ENCODE measurements at places on chromosomes 5 and 9.

DNA sequence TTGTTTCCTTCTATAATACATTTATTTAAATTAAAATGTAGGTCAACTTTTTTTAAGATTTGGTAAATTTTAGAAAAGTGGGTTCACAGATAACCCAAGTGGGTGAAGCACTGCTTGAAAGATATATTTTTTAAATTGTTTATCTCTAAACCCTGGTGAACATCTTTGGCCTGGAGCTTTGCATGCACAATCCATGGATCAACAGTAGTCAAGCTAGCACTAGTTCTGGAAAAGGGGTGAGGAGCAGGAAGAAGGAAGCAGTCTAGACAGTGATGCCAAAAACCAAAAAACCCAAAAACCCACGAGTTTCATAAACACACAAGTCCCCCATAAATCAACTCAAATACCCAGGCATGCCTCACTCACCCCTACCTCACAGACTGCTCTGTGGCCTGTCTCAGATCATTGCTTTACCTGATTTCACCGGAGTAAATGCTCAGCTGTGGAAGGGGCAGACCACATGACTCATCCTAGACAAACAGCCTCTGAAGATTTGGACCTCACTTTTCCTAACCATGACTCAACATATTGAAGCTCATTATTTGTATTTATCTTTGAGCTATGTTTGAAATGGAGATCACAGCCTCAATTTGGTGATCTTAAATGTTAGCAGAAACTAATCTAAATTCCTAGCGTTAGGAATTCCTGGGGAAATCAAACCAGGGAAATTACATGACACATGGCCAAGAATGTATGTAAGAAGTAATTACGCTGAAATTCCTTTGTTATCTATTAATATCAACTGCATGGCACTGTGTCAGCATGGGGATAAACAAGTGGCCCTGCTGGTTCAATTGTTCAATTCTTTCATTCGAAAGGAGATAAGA, 149.6 kb downstream of the ZNF608 start:
- no peak for DNase-seq

- no peak for DNase-seq
Measured at GRCh38 chr5:174573221-174573994, 151.0 kb upstream of the MSX2 start.

DNA sequence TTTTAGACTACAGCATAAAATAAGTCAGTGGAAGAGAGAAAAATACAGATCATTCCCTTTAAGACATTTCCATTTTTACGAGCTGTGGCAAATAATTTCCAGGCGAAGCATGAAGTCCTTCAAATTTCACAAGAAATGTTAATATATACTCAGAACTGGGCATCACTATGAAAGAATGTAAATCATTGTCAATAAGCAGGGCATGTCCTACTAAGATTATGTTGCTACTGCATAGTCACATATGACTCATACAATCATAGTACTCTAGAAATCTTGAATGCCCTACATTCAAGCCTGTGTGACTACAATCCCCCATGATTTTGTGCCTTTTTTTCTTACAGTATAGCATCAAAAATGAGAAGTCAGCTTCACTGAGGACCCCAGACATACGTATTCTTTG, 485.2 kb upstream of the FTMT start:
- no peak for DNase-seq

DNA sequence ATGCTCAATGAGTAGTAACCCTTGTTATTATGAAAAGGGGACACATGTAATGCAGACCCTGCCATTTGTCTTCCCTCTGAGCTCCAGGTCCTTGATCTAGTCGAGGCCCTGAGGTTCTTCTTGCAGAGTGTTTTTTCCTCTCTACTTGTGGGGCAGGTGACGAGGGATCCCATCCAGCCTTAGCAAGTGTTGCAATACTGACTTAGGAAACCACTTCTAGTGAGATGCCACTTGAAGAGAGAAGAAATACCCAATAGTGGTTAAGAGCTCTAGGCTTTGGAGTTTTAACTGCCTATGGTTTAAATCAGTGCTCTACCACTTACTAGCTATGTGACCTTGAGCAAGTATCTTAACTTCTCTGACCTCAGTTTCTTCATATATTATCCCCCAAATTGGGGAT, 10.2 kb downstream of the PPARGC1B start:
- no peak for DNase-seq

DNA sequence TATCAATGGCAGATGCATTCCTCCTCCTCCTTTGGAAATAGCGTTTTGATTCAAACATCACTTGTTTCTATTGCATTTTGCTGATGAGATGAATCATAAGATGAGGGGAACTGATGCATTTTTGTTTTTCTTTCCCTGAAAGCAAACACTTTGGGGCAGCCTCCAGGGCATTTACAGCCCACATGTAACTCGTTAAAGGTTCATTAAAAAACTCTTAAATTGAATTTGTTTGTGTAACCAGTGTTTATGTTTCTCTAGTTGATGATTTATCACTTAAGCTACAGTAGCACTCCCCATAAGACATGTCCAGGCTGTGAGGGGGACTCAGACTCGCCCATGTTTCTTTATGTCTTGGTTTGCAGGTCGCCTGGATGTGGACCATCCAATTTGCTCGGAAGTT, 246.1 kb upstream of the ANKH start:
- no peak for DNase-seq

GRCh38 chr9:106893088-106893487, 30.1 kb downstream of the ZNF462 start:
- DNase-seq, result no peak

DNA sequence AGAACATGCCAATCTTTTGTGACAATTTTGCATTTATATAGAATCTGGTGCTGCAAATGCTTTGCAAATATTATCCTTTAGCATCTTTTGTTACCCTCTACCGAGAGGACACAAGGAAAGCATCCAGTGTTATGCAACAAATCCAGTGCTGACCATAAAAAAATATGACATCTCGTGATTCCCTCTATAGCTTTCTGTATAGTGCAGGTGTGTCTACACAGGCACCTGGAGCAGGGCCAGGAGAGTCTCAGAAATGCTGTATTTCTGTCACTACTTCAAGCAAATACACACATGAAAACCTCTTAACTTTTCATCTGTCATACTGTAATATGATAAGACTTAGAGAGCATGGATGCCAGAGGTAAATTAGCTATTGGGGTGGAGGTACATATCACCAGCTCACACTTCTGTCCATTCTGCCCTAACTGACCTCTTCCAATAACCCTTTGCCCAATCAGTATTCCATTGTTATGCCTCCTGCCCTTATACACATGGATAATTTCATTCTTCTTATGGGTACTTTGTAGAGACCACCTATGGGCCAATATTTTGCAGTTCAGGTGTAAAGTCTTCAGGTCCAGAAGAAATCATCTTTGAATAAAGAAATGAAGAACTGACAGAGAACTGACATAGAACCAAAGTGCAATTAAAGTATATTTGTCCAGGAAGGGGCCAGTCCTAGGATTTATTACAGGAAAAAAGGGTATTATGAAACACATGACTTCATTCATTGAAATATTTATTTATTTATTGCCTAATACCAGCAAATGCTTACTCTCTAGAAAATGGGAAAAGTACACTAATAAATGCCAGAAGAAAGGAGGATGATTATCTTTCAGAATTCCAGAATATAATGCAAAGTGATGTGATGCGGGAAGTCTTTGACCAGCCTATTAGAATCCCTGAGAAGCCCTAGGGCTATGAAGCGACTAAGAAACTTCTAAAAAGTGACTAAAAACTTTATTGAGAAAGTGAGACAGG, 106.5 kb downstream of the EPB41L4A start:
- no peak for DNase-seq

DNA sequence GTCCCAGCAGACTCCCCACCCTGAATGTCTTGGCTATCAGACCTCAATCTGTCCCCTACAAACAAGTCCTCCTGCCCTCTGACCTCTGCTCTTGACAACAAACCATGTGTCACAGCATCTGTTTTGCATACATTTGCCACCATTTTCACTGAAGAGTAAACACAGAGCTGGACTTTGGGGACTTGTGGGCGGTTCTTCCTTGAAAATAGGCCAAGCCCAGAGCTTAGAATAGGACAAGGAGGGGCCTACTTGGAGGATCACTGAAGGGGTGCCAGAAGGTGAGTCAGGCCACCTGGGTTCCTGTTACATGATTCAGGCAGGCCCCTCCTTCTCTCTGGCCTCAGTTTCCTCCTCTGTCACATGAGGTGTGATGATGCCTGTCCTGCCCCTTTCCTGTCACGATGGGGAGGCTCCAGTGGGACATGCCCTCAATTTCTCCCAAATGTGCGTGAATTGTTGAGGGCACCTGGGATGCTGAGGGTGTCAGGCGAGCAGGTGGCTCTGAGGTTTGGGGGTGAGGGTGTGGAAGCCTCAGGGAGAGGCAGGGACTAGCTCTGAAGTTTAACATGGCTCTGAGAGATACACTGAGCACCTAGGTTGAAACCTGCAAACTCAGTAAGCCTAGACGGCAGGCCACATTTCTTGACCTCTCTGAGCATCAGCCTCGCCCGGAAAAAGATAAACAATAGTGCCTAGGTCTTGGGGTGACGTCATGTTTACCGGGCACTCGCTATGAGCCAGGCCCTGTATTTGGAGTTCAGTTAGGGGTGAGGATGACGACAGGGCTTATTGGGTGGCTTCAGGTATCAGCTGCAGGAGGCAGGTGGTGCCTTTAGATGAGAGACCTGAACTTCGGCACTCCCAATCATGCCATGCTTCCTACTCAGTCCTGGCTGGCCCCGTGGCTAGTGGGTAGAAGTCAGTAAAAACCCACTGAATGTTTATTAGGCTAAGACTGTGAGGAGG, 107.6 kb upstream of the PITX1 start:
- DNase-seq, result no peak

DNA sequence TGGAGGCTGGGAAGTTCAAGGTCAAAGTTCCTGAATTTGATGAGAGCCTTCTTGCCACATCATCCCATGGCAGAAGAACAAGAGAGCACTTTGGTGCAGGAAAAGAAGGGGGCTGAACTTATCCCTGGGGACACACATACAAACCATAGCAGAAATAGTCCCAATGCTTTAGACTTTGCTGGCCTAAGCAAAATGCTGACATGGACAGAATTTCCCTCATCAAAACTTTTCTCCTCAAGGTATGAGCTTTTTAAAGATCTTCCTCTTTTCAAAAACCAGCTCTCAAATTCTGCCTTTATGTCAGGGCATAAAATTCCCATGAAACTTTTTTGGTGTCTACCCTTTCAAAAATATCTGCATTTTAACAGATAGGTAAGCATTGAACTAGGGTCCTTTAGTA, 341.8 kb upstream of the SMARCA2 start:
- no peak for DNase-seq
